ENCODE measurements at places on chromosomes 3 and 15.

DNA sequence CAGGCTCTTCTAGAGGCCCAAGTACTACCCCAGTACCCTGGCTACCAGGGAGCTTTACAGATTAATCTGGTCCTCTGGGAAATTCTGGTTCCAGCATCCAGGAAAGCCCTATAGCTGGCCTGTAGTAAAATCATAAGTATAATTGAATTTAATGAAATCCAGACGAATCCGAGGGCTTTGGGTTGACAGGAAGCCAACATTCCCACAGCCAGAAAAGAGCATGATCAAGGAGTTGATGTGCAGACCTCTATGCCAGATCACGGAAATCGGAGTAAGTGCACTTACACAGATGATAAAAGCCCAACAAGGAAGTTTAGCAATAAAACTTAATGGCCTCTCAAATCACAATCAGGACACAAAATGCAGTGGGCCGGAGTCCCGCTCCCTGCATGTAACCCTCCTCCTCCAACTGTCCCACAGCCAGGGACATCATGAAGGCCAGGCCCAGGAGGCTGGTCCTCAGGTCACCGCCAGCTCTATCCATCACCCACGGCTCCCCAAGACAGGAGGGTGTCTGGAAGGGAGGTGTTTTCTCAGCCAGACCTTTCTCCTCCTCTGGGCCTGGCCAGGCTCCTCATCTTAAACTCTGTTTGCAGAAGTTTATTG, 62.8 kb upstream of the SEC22A start:
- DNase-seq, result no peak

DNA sequence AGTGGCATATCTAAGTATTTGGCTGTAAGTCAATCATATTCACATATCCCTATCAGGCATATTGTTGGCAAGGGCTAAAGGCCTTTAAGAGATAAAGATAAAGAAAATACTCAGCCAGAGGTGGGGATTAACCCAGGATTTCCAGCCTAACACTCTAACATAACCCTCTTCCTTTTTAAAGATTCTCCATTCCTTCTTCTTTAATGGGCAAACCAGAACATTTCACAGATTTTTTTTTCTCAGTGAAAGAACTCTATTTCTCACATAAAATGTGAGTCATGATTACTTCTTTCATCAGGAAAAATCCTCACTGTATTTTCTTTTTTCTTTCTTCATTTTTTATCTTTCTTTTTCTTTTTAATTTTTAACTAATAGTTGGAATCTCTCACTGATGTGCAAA, 200.4 kb downstream of the NR1D2 start:
- no peak for DNase-seq

GRCh38 chr15:50820808-50821382, 55.4 kb upstream of the SPPL2A start:
- DNase-seq, result no peak

GRCh38 chr3:123546133-123546755, 38.6 kb downstream of the HACD2 start:
- no peak for DNase-seq

DNA sequence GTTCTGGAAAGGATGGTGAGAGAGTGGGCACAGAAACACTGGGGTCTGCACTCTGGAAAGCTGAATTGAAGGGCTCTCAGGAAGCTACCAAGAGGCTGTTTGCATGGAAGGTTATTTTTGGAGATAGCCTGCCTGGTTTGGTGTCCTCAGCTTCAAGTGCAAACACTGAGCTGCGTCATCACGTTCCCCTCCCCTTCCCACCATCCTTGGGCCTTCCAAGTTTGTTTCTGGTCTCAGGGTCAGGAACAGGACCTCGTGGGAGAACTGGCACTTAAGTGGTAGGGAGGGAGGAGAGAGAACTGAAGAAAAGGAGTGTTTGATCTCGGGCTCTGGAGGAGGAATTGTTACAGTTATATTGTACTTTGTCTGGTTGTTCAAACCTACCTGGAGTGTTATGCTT, 10.6 kb downstream of the ST6GAL1 start:
- no peak for DNase-seq

GRCh38 chr3:190853464-190853863, 9.0 kb downstream of the GMNC start:
- no peak for DNase-seq

DNA sequence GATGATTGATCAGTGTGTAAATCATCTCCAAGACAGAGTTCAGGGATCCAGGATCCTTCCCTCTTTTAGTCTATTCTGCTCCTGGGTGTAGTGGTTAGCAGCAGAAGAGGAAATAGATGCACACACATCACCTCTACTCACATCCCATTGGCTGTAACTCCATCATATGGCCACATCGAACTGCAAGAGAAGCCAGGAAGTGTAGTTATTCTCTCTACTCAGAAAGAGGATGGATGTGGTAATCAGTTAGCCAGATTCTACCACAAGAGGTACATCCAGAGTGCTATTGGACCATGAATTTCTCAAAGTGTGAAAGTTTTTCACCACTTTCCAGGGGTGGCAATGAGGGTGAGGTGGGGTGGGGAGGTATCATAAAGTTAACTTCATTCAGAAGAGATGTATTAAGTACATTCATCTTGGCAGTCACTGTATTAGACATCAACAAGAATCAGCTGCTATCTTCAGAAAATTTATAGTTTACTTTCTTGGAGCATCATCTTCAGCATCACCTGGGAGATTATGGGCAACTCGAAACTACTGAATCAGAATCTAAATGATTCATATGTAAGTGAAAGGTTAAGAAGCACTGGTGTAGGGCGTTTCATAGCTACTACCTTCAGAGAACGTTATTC, 60.6 kb upstream of the GAP43 start:
- no peak for DNase-seq

GRCh38 chr3:171054921-171055320, 28.4 kb upstream of the SLC2A2 start:
- no peak for DNase-seq

Data from NCI-H510A (cell line).